CD4-positive, alpha-beta memory T cell (primary cell): ENCODE measurements at places on chromosomes 16 and 17.

GRCh38 chr17:6346986-6347385 lies 87.9 kb downstream of the AIPL1 start:
- DNase-seq: no peak

DNA sequence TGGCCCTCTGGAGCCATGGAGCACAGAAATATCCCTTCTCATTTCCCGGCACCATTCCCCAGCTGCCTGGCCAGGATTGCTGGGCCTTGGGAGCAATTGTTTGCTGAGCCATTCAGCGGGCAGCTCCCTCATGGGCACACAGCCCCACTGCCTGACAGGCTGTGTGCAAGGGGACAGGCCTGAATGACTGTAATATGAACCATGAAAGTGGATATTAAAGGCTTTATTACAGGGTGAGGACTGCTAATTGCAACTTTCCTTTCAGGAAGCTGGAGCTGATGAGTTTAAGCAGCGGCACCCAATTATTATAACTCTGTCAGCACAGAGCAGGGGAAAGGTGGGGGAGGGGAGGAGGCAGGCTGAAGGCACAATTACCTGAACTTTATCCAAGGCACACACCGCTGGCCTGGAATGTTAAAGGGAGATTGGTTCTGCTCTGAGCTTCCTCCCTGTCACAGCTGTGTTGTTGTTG lies 159.8 kb upstream of the SDK2 start:
- DNase-seq: no peak

DNA sequence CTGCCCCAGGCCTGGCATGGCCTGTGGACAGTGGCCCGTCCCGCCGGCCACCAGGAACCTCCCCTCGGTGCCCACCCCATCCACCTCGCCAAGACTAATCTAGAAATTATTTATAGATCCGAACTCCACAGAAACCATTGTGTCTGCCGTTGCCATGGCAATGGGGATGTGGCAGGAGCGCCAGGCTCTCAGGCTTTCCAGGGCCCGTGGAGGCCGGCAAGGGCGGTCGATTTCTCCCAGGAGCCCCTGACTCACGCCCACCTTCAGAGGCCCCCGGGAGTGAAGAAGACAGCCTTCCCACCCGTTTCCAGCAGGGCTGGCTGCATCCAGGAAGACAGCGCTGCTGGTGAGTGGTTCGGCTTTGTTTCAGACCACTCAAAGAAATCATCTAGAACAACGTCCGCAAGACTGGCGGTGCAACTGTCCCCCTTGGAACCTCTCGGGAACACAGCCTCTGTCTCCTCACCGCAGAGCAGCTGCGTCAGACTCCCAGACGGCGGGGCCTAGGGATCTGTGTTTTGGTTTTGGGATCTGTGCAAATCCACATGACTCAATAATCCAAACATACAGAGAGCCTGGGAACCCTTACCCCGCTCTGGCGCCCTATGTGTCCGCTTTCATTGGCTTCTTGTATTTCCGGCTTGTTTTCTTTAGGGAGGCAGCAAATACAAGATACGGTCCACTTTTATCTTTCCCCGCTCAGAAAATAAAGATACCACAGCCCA lies 48.5 kb upstream of the ZCCHC14 start:
- no peak for DNase-seq

- no peak for DNase-seq
Measured at GRCh38 chr16:63617990-63618763, 1503.7 kb downstream of the CDH11 start.

DNA sequence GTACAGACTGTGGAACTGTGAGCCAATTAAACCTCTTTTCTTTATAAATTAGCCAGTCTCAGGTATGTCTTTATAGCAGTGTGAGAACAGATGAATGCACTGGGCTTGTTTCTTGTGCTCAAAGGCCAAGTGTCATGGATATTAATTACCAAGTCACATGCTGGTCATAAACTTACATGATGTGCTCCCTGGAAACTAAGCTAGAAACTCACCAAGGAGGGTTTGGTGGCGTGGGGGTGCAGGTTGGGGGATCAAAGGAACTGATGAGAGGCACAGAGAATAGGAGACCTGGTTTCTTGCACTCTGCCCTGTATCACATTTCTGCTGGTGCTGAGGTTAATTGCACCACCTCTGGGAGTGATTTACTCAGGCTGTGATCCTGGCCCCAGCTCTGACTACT lies 31.2 kb upstream of the TMC5 start:
- DNase-seq: no peak
